ENCODE measurements at places on chromosomes 13 and 19.

GRCh38 chr13:99312493-99312883 lies 5.3 kb upstream of the GPR183 start:
- no peak for DNase-seq

GRCh38 chr13:84870190-84870589 lies 929.0 kb downstream of the SLITRK6 start:
- DNase-seq: no peak

DNA sequence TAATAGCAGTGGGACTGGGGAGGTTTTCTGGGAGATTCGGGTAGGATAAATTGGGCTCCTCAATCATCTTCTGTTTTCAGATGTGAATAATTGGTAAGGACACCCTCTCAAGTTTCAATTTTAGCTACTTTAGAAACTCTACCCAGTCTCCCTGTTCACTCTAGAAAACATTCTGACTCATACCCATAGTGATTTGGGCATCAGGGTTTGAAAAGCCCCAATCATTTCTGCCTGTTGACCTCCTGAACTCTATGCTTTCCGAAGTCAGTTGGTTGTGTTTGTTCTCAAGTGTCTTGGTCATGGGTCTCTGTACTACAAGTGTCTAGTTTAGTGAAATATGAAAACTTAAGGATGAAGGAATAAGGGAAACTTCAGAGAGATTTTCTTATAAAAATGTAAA lies 911.3 kb upstream of the GPC6 start:
- no peak for DNase-seq

GRCh38 chr13:30647420-30647819 lies 29.7 kb downstream of the USPL1 start:
- DNase-seq: no peak

DNA sequence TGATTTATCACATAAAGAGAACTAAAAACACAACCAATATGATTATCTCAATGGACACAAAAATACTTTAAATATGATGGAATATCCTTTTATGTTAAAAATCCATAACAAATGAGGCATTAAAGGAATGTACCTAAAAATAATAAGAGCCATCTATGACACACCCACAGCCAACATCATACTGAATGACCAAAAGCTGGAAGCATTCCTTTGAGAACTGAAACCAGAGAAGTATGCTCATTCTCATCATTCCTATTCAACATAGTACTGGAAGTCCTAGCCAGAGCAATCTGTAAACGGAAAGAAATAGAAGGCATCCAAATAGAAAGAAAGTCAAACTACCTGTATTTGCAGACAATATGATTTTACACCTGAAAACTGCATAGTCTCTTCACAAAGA lies 671.0 kb downstream of the SLITRK1 start:
- DNase-seq: no peak

DNA sequence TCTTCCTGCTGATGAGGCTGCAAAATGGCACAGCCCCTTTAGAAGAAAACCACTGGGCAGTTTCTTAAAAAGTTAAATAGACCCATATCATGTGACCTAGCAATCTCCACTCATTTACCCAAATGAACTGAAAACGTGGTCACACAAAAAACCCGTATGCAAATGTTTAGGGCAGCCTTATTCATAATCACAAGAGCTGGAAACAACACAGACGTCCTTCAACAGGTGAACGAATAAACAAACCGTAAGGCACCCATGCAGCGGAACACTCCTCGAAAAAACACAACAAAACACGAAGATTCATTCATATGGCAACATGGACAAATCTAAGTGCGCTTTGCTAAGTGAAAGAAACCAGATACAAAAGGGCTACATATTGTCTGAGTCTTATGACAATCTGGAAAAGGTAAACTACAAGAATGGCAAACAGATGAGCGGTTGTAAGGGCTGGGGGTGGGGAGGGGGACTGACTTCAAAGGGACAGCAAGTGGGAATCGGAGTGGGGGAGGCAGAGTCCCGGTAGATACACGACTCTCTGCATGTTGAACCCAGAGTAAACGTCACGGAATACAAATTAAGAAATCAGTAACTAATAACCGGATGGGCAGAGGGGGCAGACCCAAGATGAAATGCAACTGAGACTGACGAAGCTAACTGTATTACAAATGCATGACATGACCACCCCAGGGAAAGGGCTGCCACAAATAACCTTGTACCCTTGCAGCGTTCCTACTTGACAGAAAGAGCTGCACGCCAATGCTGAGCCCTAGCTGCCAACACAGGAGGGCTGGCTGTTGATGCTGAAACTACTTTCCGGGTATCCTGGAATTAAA lies 33.4 kb downstream of the MLLT1 start:
- no peak for DNase-seq

- DNase-seq: no peak
Observed at GRCh38 chr13:83450591-83450990, 431.7 kb downstream of the SLITRK1 start.

Data from NCI-H1417 treated with DMSO at 0.1 percent for 48 hours (cell line).